Stimulated activated CD8-positive, alpha-beta memory T cell treated with anti-CD3 and anti-CD28 coated beads, Interleukin-7, amount 100 ng/mL, for 48 hours (primary cell): ENCODE measurements at places on chromosomes 13 and 19.

GRCh38 chr13:100721885-100722512, 47.4 kb upstream of the TMTC4 start:
- DNase-seq: no peak

DNA sequence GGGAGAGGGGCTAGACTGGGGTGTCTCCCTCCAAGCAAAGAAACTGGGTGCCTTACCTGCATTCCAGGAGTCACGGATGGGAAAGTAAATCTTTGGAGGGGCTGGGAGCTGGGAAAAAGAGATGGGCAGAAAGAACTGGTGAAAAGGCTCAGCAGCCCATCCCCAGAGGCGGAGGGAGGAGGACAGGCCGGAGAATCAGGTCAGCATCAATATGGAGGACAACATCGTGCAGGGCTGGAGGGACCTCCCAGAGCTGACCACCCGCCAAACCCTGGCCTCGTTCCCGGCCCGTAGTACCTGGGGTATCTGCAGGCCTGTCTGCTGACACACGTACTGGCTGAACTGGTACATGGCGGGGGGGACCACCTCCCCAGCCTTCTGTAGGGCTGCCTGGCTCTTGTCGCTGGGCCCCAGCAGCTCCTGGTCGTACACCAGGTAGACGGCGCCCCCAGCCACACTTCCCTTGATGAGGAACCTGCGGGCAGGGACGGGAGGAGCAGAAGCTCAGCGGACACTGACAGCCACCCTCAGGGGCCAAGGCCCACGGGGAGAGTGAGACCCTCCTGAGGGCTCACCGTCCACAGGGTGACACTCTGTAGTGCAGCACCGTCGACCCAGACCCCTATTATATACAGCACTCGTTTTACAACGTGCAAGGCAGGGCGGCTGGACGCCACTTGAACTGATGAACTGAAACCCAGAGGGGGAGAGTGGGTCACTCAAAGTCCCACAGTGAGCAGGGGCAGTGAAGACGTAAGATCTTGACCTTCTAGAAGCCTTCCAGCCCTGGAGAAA, 830 bp downstream of the MICOS13 start:
- no peak for DNase-seq

- no peak for DNase-seq
These were observed 118.2 kb upstream of the SLC10A2 start for GRCh38 chr13:103184413-103184812.

DNA sequence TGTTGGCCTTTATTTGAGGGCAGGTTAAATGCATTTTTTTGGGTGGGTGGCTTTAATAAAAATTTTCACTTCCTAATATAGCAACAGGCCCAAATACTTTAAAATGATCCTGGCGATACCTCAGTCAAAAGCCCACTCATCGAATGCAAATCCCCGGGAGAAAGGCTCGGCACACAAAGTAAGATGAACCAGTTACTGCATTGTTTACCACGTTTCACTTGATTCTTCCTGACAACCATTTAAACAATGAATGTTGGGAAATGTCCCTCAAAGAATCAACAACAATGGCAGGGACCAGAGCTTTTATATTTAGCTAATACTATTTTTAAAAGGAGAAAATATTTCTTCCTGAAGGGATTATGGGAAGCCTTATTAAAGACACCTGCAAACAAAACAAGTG, 187.7 kb downstream of the ABCC4 start:
- DNase-seq: no peak
